ENCODE measurements at places on chromosomes 7 and 10.

GRCh38 chr10:119491966-119492757 is 50.4 kb downstream of the RGS10 start:
- no peak for DNase-seq

GRCh38 chr7:47724335-47724982 is 142.5 kb upstream of the TNS3 start:
- DNase-seq = no peak

DNA sequence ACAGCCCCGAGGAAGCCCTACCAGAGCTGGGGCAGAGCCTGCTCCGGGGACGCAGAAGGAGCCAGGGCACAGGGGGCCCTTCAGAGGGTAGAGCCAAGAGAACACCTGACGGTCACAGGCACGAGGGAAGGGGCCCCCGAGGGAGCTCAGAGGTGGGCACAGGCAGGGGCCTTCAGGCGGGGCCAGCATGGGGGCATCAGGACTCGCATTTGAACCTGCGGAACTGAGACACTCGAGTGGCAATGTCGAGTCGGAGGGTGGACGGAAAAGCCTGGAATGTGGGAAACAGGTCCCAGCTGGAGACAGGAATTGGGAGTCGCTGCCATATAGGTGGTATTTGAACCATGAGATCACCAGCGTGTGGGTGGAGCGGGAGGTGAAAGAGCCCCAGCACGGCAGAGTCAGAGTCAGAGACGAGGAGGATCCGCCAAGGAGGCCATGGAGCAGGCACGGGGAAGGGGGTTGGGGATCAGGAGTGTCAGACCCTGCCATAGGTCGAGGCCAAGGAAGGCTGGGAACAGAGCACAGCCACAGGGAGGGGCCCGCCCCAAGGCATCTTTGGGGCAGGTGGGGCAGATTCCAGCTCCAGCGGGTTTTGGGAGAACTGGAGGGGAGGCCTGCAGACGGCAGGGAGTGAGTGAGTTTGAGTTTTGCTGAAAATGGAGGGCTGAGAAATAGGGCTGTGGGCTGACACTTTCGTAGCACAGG is 13.8 kb downstream of the STK32C start:
- DNase-seq = no peak

DNA sequence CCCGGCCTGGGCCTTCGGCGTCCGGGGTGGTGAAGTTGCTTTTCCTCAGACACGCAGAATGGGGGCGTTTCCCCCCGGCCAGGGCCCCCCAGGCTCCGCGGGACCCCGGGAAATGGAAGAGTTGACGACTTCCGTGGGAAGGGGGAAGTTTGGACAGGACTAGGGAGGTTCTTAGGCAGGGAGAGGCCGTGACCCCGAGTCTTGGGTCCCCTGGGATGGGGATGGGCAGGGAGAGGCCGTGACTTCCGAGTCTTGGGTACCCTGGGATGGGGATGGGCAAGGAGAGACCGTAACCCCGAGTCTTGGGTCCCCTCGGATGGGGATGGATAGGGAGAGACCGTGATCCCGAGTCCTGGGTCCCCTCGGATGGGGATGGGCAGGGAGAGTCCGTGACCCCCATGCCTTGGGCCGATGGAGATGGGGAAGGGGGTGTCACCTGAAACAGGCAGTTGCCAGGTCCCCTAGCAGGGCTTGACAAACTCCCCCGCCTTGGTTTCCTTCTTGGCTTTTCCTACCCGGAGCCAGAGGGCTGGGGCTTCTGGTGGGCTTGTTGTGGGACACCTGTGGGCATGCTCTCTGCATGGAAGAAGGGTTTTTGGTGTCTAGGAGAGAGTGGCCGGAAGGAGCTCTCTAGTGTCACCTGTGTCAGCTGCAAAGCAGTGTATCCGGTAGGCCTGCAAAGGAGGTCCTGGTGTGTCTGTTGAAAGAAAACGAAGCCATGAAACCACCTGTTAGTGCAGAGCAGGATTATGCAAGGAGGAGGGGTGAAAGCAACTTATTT is 1.1 kb downstream of the TRRAP start:
- DNase-seq = peak; percentile 78

GRCh38 chr7:92837000-92837749 is 802 bp upstream of the CDK6 start:
- DNase-seq = no peak

DNA sequence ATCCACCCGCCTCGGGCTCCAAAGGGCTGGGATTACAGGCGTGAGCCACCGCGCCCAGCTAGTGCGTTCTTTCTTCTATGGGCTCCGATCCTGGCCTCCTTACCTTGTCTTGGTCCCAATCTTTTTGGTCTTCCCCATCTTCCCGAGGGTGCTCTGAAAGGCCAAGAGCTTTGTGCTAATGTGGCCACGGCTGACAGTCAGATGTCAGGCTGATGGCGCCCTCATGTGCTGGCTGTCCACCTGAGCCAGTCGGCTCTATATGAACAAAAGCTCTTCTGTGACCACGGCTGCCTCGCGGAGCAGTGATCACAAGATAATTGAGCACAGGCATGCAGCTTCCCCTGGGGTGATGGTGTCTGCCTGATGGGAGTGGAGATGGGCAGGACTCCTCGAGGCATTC is 11.0 kb upstream of the AHCYL2 start:
- DNase-seq = peak; percentile 43

GRCh38 chr10:119496273-119496672 is 46.2 kb downstream of the RGS10 start:
- peak; percentile 64 for DNase-seq

- no peak for DNase-seq
Measured at GRCh38 chr7:8365499-8366110, 67.8 kb upstream of the NXPH1 start.

- peak; percentile 15 for DNase-seq
Measured at GRCh38 chr10:107442035-107442505, 277.6 kb upstream of the SORCS1 start.

- no peak for DNase-seq
Measured at GRCh38 chr10:71436268-71437125, 39.8 kb downstream of the CDH23 start.

DNA sequence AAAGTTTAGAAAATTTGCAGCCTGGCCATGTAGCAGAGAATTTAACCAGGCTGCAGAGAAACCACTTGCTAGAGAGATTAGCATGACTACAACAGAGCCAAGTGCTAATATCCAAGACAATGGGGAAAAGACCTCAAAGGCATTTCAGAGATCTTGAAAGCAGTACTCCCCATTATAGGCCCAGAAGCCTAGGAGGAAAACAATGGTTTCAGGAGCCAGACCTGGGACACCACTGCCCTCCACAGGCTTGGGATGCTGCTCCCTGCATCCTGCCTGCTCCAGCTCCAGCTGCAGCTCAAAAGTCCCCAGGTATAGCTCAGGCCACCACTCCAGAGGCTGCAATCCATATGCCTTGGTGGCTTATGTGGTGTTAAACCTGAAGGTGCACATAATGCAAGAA is 101.5 kb upstream of the TMEM72 start:
- DNase-seq = no peak

GRCh38 chr7:88347090-88347489 is 40.4 kb upstream of the STEAP4 start:
- no peak for DNase-seq

DNA sequence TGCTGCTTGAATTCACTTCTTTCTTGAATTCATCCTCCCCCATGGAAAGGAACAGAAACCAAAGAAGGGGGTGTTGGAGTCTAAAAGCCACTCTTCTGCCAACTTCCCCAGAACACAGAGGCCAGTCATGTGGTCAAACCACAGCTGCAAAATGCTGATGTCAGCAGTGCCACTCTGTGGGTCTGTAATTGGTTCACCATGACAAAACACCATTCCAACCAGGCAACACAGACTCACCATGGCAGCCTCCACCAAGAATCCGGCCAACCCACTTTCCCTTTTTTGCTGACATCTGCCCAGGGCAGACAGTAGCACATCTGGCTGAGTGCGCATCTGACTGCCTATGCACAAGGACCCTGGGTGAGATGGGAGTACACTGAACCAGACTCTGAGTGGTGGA is 16.8 kb downstream of the OSBPL3 start:
- no peak for DNase-seq

DNA sequence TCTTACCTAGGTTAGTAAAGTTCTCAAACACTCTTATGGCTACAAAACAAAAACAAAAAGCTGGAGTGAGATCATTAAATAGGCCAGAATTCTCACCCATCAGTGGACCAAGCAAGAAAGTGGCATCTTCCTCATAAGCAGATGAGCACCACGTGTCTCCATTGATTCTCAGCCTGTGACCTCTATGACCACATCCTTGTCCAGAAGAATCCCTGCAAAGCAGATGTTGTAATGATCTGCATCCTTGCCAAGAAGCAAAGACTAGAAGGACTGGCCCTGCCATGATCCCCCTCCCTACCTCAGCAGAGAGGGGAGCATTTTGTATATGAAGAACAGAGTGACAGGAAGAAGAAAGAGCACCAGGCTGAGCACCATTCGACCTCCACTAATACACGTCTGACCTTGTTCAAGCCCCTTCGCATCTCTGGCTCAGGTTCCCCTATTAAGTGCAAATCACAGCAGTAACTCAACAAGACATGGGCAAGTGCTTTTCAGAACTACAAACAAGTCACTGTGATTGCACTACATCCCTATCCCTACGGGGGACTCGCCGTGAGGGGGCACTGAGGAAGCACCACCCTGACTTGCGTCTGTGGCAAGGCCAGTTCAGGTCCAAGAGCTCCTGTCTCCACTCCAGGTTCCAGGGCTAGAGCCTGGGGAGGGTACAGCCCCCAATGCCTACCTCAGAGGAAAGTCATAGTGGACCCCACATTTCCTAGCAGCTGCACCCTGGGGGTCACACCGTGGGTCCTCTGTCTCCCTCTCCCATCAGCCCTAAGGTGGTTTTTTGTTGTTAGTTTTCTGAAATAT is 22.2 kb upstream of the RASSF4 start:
- no peak for DNase-seq

- no peak for DNase-seq
Measured at GRCh38 chr7:32564542-32564941, 69.3 kb downstream of the AVL9 start.

GRCh38 chr10:13231190-13231589 is 3.0 kb downstream of the UCMA start:
- no peak for DNase-seq

- DNase-seq = no peak
Measured at GRCh38 chr10:119931871-119932270, 39.3 kb downstream of the SEC23IP start.

DNA sequence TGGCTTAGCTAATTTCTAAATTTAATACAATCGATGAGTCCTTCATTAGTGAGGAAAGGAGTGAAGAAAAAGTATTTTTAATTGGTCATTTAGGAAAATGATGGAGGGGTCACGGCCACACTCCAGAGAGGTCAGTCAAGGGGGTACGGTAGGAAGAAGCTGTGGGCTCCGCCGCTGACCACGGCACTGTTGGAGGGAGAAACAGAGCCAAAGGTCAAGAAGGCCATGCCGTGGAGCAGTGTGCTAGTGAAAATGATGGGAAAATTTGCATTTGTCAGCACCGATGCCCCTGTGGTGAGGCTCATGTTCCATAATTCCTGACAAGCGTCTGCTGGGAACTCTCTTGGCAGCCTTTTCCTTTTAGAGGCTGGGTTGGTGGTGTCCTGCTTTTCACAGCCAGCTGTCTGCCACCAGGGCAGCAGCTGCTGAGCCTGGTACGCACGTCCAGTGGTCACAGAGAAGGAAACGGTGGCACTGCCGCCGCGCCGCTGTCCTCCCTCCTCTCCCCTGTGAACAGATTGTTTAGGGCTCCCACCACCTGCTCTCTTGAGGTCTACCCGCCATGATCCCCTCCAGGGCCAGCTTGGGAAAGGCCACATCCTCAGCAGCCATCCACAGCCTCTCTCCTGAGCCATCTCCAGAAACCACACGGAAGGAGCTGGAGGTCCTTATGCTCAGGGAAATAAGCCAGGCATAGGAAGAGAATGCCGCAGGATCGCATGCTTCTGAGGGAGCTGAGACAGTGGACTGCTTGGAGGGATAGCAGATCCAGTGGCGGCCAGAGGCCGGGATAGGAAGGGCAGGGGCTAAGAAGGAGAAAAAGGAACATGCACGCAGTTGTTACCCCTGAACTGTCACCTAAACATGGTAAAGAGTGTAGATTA is 263.7 kb upstream of the PPP2R2D start:
- no peak for DNase-seq

DNA sequence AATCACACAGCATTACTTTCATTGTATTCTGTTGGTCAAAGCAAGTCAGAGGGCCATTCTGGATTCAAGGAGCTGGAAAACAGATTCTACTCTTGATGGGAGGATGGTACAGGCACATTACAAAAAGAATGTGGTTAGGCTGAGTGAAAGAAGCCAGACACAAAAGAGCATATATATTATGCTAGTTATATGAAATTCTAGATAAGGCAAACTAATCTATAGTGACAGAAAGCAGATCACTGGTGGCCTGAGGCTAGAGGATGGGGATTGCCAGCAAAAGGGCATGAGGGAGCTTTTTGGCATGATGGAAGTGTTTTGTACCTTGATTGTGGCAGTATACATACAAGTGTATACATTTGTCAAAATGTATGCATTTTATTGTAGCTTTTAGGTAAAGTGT is 96.8 kb downstream of the SPAG6 start:
- no peak for DNase-seq
